GM12892 (cell line): ENCODE measurements at places on chromosomes 7 and 10.

- DNase-seq = no peak
These were observed 99.6 kb upstream of the BTBD16 start for GRCh38 chr10:122171302-122172075.

DNA sequence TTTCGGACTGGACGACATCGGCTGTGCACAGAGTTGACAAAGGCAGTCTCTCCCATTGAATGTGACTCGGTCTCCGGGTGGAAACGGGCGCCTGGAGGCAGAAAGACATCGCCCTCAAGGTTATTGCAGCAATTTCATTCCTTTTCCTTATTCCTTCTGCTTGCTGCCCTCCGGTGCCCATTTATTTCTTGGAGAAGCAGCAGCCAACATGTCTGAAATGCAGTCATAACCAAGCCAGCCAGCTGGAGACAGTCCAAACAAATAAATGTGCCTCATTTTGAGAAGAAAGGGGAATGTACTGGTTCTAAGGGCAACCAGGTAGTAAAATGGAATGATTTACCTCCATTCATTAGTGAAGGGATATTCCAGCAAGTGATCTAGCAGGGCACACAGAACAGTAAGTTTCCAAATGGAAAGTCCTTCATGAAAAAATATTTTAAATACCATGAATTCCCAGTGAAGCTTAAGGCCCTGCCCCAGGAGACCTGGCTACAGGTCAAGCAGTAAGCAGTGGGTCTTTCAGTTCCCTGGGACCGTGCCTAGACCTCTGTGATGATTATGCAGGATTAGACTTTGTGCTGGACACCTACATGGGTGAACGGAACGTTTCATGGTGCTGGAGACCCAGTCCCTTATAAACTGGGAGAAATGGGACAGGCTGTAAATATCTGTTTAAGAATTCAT is 86.6 kb downstream of the ABLIM1 start:
- no peak for DNase-seq

DNA sequence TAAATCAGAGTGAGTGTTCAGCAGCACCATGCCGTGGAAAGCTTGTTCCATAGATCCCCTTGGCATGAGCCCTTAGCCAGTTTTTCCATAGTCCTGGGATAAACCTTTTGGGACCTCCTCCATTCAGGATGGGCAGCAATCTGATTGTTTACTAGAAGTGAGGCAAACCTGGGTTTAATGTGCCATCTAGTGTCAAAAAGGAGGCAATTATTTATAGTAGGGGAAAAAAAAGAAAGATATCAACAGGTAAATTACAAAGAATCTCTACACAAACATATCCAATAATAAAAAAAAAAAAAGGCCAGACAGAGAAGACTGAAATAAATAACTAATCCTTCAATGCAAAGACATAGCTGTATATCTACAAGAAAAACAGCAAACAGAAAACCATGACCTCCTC is 229.0 kb upstream of the STK17A start:
- no peak for DNase-seq

DNA sequence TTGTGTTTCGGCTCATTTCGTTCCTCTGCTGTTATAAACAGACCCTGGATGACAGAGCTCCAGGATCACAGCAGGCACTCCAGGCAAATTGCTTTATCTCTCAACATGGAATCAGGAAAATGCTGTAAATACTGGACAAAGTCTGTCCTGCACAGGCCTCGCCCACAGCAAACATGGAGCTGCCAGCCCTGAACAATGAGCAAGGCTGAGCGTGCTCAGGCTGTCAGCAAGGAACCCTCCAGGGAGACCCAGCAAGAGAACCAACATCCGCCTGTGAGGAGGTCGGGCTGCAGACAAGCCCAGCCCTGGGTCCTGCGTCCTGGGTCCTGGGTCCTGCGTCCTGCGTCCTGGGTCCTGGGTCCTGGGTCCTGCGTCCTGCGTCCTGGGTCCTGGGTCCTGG is 180.8 kb downstream of the PTPRN2 start:
- no peak for DNase-seq

DNA sequence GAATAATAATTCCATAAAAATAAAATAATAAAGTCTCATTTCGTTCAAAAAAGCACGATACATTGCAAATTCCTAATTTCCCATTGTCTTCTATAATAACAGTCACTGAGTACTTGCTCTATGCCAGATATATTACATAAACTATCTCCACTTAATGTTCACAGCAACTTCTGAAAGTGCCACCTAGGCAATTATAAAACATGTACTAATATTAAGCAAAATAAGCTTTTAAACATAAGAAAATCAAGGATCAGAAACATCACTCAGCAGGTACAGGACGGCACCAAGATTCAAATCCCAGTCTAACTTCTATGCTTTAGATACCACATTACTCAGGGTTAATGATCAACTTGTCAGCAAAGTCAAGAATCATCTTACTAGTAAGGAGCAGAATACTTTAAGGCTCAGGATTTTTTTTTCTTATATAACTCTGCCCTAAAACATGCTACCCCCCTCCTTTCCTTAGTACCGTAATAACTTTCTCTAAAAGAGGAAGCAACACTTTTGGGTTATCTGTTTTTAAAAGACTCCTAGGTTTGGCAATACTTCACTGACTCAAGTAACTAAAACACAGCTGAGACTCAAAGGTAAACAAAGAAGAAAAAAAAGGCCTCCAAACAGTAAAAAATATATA is 51.3 kb downstream of the USP6NL start:
- no peak for DNase-seq

DNA sequence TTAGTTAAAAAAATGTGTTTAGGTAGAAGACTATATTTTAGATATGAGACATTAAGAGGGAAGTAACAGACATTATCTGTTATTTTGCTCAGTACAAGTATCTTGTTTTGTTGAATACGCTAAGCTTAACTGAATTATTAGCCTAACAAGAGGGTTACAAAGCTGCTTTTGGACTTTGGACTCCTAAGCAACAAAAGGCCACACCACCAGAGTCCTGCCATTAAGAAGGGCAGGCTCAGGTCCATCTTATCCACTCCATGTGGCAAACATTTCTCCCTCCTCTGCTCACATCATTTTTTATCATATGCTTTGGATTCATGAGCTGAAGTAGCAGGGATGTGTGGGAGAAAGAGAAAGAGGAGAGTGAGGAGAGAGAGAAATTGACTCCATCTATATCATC is 33.5 kb downstream of the OSBPL3 start:
- DNase-seq = no peak

GRCh38 chr7:101206665-101207042 is 5.8 kb upstream of the MOGAT3 start:
- no peak for DNase-seq

- no peak for DNase-seq
These were observed 21.2 kb downstream of the CYP17A1 start for GRCh38 chr10:102815790-102816549.

DNA sequence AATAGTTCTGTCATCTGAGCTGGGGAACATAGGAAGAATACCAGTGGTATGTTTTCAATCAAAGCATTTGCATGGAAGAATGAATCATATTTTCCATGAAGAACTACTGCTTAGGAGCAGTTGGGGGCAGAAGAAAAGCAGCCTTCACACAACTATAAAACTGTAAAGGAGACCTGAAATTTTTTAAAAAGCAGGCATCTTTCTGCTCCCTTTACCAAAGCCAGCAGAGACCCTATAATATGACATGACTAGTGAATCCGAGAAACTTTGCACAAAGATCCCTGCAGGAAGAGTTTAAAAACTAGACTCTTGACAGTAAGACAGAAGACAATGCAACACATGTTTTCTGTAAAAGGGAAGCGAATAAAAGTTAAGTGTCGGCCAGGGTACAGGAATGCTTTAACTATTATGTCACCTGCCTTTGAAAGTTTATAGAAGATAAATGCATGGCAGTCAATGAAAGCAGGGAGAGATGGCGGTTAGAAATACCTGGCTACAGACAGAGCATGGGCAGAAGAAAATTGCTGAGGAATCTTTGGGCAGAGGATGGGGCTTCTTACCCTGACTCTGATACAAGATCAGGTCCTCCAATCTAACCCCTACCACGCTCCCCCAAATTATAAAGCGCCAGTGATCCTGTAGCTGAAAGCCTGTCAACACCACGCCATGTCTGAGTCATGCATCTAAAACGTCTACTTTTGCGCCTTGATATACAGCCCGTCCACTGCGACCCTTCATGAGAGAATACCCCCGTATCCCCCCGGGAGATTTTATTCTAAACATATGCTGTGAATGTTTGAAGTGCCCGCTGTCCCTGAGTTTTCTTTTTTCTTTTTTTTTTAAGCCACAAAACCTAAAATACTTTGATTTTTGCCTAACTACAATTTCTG is 93.1 kb downstream of the GLI3 start:
- DNase-seq = no peak

- no peak for DNase-seq
These were observed 1.5 kb downstream of the PCDH15 start for GRCh38 chr10:54799506-54799905.
